Brain pericyte (primary cell): ENCODE measurements at places on chromosomes 11 and 22.

DNA sequence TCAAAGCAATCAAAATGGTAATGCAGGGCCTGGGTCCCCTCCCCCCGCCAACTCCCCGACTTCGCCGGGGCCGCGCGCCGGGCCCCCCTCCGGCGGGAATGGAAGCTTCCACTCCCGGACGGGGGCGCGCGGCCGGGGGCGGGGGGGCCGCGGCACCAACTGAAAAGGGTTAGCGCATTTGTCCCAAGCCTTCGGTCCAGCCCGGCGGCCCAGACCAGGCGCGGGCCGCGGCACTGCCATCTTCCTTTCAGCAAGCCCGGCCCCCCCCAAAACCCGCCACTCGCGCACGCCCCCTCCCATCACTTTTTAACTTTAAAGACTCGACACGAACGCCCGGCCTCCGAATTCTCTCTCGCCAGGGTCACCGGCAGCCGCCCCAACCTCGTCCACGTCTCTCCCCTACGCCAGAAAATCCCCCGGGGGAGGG, 2.8 kb downstream of the PHF21B start:
- DNase-seq: no peak

DNA sequence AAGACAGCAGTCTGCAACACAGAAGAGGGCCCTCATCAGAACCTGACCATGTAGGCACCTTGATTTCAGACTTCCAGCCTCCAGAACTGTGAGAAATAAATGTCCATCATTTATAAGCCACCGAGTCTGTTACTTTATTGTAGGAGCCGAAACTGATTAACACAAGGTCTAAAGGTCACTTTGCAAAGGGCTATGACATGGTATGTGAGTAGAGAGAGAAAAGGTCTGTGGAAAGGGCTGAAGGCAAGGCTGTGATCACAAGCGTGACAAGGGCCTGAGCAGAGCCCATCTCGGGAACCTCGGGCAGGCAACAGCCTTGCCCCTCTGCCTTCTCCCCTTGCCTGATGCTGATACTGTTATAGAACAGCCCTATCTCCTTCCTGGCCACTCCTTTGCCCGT, 73.4 kb upstream of the TEAD1 start:
- no peak for DNase-seq

GRCh38 chr11:1289211-1289935, 20.1 kb downstream of the TOLLIP start:
- no peak for DNase-seq

DNA sequence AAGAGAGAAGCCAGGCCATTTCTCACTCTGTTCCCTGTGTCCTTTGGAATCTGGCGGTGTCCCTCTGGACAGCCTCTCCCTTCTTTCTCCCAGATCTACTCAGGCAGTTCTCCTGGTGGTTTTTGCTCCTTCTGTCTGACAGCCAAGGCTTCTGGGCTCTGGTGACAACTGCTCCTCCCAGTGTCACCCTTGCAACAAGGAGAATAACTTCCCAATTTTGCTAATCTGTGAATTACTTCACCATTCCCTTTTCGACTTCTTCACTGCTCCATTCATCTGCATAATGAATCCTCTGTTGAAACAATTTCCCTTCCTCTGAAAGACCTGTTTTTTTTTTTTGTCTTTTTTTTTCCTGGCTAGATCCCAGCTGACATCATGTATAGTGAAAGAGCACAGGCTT, 56.3 kb upstream of the PDE3B start:
- DNase-seq: no peak

GRCh38 chr22:23128269-23129108, 13.3 kb downstream of the RSPH14 start:
- DNase-seq: no peak

DNA sequence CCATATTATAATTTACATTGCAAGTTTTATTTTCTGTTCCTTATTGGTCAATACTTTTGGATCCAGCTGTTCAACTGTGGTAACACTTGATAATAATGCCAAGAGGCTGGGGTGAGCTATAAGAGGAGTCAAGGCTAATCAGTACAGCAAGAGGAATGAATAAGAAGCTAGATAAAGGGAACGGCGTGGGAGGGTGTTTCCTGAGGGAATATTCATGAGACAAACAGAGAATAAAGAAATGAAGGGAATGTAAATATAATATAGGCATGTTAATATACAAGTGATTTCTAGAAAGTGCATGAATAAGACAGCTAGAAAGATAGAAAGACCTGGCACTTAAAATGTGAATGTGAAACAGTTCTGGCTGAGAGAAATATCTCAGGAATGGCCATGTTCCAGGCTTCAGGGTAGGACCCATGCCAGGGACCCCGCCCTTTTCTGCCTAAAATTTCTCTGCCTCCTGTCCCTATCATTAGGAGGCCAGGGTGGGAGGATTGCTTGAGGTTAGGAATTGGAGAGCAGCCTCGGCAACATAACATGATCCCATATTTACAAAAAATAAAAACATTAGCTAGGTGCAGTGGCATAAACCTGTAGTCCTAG, 3.9 kb downstream of the OR51B4 start:
- no peak for DNase-seq

DNA sequence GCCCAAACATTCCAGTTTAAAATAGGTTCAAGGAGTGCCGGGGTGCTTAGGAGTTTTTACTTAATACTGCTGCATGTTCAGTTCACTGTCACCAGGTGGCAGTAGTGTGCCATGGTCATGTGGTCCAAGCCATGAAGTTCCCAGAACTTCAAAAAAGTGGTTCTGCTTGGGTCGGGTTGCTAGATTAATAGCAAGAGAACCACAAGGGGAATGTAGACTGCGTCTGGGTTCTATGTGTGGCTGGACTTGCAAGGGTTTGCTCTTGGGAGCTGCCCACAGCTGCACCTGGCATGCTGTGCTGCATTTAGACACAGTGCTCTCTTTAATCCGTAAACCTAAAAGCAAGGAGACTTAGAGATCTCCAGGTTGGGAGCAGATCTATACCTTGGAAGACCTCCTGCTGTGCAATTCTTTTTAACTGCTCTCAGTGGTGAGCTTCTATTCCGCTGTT, 6.5 kb upstream of the SPON1 start:
- no peak for DNase-seq

GRCh38 chr22:46349238-46349637, 13.7 kb downstream of the TRMU start:
- no peak for DNase-seq

- DNase-seq: no peak
Measured at GRCh38 chr11:14773755-14774154, 118.3 kb downstream of the CYP2R1 start.

GRCh38 chr11:31689559-31689958, 121.6 kb downstream of the PAX6 start:
- no peak for DNase-seq

DNA sequence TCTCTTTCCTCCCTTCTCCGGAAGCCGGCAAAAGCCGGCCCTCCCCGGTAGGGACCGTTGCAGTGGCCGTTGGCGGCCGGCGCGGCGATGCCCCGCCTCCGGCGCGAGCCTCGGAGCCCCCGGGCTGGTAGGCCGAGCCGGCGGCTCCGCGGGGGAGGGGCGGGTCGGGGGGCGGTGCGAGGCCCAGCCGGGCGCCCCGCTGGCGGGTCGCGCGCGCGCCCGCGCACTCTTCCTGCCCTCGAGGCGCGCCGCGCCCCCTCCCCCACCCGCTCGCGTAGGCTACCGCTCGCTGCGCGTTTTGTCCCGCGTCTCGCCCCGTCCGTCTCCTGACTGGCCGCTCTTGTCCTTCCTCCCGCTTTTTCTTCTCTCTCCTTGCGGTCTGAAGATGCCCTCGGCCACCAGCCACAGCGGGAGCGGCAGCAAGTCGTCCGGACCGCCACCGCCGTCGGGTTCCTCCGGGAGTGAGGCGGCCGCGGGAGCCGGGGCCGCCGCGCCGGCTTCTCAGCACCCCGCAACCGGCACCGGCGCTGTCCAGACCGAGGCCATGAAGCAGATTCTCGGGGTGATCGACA, 591 bp downstream of the CAPRIN1 start:
- DNase-seq: peak; percentile 53

DNA sequence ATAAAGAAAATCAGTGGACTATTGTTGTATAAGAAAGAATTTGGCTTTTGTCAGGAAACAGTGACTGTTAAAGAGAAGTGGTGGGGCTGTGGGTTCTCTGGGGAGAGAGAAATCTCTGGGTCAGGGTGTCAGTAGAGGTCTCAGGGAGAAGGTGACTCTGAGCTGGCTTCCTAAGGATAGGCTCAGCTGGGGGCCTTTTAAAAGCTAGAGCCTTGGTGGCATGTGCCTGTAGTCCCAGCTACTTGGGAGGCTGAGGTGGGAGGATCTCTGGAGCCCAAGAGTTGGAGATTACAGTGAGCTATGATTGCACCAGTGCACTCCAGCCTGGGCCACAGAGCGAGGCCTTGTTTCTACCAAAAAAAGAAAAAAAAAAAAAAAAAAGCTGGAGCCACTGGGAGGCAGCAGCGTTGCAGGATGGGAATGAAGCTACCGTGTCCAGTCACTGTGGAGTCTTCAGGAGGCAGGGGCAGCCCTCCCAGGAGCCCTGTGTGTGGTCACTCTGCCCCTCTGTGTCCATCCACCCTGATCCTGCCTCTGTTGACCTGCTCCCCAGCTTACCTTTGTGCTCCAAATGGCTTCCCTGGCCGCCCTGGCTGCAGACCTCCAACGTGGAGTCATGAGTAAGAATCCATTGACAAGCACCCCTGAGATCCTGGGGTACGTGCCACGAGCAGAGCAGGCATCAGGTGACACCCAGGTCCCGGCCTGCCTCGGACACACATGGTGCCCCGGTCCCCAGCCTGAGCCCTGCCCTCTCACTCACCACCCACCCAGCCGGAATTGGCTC, 5.4 kb upstream of the MIF start:
- DNase-seq: no peak

GRCh38 chr11:31974366-31975136, 116.3 kb upstream of the RCN1 start:
- DNase-seq: no peak

GRCh38 chr11:123145220-123145619, 49.8 kb downstream of the CLMP start:
- no peak for DNase-seq

DNA sequence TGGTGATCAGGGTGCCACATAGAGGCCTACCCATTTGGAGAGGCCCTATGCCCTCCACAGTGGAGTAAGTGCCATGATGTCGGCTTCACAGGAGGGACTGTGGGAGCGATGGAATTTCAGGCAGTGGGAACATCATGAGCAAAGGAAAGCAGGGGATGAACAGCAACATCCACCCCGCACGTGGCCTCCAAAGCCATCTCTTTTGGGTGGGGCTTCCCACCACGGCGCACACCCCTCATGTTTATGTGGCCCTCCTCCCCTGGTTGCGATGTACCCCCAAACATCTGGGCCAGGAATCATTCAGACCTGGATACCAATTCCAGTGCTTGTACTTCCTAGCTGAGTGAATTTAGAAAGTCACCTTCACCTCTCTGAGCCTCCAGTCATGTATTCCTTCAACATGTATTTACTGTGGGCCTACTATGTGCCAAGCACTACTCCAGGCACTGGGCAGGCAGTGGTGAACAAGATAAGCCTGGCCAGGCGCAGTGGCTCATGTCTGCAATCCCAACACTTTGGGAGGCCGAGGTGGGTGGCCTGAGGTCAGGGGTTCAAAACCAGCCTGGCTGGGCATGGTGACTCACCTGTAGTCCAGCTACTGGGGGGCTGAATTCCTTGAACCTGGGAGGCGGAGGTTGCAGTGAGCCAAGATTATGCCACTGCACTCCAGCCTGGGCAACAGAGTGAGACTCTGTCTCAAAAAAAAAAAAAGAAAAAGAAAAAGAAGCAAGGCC, 1.8 kb upstream of the MAFF start:
- no peak for DNase-seq

- DNase-seq: no peak
Measured at GRCh38 chr22:28978158-28978557, 83.5 kb downstream of the C22orf31 start.

- DNase-seq: no peak
Measured at GRCh38 chr11:84780689-84781293, 846.4 kb downstream of the DLG2 start.

GRCh38 chr11:117713538-117713991, 83.5 kb downstream of the DSCAML1 start:
- no peak for DNase-seq

DNA sequence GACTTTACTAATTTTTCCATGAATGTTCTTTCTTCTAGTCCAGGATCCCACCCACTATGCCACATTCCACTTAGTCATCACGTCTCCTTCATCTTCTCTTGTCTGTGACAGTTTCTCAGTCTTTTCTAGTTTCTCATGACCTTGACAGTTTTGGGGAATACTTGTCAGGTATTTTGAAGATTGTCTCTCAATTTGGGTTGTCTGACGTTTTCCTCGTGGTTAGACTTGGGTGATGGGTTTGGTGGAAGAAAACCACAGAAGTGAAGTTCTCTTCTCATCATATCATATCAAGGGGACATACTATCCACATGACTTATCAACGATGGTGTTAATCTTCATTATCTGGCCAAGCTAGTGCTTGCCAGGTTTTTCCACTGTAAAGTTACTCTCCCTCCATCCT, 102.4 kb downstream of the LRRC32 start:
- no peak for DNase-seq

- no peak for DNase-seq
Measured at GRCh38 chr11:71086687-71087258, 165.6 kb downstream of the SHANK2 start.

GRCh38 chr11:123065621-123066020, 3.7 kb upstream of the HSPA8 start:
- no peak for DNase-seq

GRCh38 chr11:45383224-45383623, 97.1 kb upstream of the SYT13 start:
- DNase-seq: no peak

DNA sequence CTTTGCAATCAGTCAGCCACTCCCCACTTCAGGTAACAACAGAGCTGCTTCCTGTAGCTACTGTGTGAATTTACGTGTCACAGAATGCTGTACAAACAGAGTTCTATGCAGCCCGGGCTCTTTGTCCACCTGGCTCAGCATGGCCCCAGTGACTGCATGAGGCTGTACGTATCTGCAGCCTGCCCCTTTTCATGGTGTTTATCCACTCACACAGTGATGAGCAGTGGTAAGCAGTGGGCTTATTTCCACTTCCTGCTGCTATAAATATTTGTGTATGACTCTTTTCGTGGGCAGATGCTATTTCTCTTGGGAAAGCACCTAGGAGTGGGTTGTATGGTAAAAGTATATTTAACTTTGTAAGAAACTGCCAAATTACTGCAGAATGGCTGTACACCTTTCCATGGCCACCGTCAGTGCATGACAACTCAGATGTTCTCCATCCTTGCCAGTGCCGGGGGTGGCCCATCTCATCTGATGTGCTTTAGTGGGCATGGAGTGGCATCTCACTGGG, 43.3 kb downstream of the MYEOV start:
- no peak for DNase-seq

- DNase-seq: no peak
Measured at GRCh38 chr11:113951537-113951936, 23.4 kb upstream of the HTR3A start.

- DNase-seq: no peak
Measured at GRCh38 chr11:134742956-134743819, 331.1 kb upstream of the B3GAT1 start.

DNA sequence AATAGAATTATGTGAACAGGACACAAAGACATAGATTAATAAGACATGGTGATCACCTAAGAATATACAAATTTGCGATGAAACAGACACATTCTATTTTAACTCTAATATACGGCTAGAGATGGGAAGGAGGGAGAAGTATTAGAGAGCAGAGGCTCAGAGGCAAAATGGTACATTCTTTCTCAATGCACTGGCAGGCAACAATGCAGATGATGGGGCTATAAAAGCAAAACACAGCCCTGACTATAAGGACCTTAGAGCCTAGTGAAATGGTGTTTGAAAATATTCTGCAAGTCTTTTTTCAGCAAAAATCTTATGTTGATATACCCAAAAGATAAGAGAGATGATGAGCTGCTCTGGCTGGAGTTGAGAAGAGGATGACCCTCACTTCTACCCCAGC, 13.1 kb downstream of the TCF20 start:
- no peak for DNase-seq
